ENCODE measurements at places on chromosomes 12 and 14.

DNA sequence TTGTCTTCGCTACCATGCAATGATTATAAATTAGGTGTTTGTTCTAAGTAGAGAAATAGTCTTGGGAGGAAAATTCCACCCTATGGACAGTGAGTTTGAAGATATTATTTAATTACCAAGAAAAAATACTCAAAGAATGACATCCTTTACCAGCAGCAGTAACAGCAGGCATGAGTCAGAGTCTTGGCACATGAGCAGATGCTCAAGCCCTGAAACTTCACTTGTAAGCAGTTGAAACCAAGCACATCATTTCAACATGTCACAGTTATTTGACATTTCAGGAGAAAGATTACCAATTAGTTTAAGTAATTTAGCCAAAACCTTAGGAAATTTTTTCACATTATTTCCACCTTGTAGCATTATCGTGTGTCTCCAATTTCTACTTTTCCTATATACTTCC is 99.2 kb downstream of the C12orf50 start:
- no peak for ATAC-seq

GRCh38 chr12:26340649-26341048 is 145.3 kb downstream of the SSPN start:
- no peak for ATAC-seq

- no peak for ATAC-seq
Observed at GRCh38 chr12:5371631-5372030, 60.3 kb upstream of the NTF3 start.

DNA sequence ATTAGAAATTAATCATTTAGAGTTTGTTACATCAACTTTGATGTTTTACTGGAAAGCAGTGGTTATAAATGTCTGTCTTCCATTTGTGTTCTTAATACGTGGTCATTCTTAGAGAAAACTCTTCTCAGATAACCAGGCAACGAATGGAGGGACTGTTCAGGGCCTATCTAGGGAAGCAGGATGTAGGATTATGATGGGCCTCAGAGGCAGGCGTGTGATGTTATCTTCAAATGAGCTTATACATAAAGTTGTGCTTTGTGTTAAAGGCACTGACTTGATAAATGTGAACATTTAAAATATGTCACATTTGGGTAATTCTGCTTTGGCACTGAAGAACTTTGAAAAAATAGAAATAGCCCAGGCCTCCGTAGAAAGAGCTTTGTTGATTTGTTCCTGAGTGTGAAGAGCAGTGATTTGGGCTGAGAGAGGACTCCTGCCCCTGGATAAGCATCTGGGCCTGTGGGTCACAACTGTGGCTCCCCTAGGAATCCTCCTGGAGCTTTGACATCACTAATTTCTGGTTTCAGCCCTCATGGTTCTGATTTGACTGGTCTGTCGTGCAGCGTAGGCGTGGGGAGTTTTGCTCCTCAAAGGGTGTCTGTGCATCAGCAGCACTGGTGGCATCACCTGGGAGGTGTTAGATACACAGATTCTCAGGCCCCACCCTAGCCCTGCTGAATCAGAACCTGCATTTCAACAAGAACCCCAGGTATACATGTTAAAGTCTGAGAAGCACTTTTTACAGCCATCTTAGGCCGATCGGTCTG is 55.4 kb downstream of the SAMD4A start:
- peak; percentile 95 for ATAC-seq

GRCh38 chr12:67940780-67941243 is 48.4 kb upstream of the IFNG-AS1 start:
- no peak for ATAC-seq

DNA sequence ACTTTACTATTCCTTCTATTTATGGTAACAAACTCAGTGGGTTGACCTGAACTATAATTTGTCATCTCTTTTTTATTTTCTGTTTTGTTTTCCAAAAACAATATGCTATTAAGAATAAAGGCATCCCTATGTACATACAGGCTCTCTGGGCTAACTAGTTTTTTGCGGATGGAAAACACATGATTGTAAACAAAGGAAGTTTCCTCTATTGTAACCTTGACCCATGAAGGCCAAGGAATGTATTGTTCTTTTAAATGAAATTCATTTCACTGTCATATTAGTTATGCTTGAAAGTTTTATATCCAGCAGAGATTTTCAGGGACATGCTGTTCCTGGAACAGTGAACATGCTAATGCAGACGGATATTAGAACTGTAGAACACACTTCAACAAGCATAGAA is 705.0 kb upstream of the SEL1L start:
- no peak for ATAC-seq

DNA sequence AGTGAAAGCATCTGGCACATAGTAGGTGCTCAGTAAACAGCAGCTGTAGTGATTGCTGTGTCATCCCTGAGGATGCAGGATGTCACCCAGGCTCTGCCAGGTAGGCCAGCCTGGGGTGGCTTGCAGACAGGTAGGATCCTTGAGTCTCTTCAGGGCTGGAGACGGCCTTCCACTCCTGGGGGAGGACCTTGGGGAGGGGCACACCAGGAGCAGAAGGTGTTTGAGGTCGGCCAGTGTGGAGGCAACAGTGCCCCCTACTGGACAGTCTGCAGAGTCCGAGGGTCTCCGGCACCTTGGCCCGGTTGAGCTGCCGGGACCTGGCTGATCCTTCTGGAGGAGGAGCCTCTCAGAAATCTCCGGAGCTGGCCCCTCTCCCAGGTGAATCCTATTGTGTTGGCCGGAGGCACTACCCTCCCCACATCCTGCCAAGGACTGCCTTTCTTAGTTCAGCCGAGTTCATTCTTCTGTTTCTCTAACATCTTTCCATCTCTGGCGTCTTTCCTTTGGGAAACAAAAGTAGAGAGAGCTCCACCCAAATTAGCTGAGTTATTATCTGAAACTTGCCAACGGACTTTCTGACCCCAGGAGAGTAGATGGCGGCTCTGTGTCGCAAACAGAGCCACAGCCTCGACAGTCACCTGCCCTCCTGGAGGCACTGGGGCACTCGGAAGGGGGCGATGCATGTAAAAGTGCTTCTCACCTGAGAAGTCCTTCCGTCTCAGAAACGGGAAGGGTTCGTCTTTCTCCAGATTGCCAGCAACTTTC is 41.8 kb upstream of the CLMN start:
- peak; percentile 32 for ATAC-seq

DNA sequence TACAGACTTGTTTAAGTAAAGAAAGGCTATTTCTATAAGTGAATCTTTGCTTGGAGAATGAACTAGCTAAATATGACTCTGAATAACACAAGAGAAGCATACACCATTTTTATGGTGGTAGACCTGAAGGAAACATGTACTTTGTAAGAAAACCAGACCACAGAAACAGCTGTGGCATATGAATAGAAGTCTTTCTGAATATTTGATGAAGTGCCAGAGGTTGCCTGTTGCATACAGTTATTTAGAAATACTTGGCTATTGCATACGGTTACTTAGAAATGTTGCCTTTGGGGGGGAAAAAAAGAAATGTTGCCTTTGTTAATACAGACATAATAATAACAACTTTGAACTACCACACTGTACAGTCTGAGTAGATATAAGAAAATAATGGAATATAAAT is 16.8 kb upstream of the LEMD3 start:
- no peak for ATAC-seq

DNA sequence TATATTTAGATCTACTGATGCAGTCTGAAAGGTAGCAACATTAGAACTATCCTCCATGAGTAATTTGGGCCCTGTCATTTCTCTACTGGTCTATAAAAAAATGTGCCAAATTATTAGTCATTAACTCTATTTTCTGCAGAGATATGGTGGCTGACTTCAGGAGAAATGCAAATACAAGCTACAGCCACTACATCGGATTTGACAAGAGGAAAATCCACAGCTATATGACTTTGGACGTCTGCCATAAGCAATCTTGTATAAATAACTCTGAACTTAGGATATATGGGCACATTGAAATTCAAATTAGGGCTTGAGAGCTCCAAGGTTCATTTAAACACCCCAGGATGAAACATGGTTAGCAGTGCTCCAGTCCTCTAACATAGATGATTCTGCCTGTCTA is 983.0 kb upstream of the LRFN5 start:
- no peak for ATAC-seq

GRCh38 chr14:70096866-70097265 is 91.9 kb downstream of the SLC8A3 start:
- ATAC-seq, result no peak

- no peak for ATAC-seq
Observed at GRCh38 chr14:65709576-65709975, 297.0 kb downstream of the FUT8 start.

- no peak for ATAC-seq
Observed at GRCh38 chr12:124727922-124728321, 135.7 kb downstream of the SCARB1 start.

- ATAC-seq, result no peak
Observed at GRCh38 chr12:21715386-21715785, 57.7 kb upstream of the LDHB start.

DNA sequence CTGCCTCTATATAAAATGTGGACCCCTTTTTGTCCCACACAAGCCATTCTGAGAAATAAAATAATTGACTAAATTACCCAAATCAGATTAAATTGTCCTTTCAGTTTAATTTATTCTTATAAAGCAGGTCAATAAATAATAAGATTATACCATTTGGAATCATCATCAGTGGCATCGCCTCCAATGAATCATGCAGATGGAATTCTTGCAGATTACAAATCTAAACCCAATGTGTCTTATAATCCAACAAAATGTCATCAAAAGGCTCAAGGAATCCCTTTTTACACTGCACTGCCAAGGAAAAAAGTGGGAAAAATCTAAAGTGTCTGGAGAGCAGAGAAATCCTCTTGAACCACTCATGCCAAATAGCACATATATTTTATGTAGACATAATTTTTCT is 138.2 kb upstream of the TSPAN8 start:
- no peak for ATAC-seq

GRCh38 chr12:31560516-31560915 is 30.4 kb downstream of the DENND5B start:
- no peak for ATAC-seq

- peak; percentile 78 for ATAC-seq
Observed at GRCh38 chr14:75497191-75497590, 25.1 kb upstream of the BATF start.

GRCh38 chr12:117742721-117743120 is 226.1 kb downstream of the KSR2 start:
- ATAC-seq, result no peak

- peak; percentile 56 for ATAC-seq
Observed at GRCh38 chr14:86038387-86039042, 508.6 kb downstream of the FLRT2 start.

Measured in activated CD4-positive, CD25-positive, alpha-beta regulatory T cell treated with anti-CD3 and anti-CD28 coated beads, Interleukin-2, amount 50 U/mL, for 24 hours (primary cell).